ENCODE measurements at places on chromosomes 4 and X.

DNA sequence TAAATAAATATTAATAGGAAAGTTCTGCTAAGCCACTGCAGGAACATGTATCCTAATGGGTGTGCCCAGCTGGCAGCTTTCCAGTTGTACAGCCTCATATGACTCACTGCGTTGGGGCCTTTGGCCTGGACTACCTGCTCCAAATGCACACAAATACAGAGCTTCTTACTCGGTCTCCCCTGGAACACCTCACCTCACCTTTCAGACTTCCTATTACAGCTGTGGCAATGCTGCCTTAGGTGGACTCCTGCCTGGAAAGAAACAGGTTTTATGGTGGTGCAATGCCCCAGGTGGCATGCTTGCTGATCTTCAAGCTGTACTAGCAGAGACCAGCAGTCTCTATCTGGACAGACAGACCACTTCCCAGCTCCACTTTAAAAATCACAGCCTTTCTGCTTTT is 85.7 kb upstream of the EXOC1L start:
- no peak for DNase-seq

GRCh38 chr4:150779707-150780106 is 197.8 kb downstream of the MAB21L2 start:
- DNase-seq = no peak

DNA sequence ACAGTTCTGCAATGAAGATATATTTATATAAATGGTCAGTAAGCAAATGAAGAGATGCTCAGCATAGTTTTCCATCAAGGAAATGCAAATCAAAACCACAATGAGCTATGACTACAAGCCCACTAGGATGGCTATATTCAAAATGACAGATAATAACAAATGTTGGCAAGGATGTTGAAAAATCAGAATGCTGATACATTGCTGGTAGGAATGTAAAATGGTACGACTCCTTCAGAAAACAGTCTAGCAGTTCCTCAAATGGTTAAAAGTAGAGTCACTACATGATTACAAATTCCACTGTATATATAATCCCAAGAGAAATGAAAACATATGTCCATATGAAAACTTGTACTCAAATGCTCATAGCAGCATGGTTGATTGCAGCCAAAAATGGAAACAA is 425.0 kb upstream of the ATOH1 start:
- DNase-seq = no peak

DNA sequence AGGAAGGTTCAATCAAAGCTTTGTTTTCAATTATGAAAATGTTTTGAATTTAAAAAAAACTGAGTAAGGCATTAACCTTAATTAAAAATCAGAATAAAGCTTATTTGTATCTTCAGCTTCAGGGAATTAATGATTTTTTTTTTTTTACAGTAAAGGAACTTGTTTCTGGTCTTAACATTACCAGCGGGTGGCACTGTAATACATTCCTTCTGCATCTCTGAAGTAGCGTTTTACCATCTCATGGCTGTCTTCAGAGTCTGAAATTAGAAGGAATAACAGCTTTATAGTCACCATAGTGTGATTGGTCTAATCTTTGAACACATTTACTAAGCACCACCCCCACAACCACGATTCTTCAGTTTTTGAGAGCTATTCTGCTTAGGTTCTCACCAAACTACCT is 102.6 kb downstream of the IL1RAPL2 start:
- DNase-seq = no peak

DNA sequence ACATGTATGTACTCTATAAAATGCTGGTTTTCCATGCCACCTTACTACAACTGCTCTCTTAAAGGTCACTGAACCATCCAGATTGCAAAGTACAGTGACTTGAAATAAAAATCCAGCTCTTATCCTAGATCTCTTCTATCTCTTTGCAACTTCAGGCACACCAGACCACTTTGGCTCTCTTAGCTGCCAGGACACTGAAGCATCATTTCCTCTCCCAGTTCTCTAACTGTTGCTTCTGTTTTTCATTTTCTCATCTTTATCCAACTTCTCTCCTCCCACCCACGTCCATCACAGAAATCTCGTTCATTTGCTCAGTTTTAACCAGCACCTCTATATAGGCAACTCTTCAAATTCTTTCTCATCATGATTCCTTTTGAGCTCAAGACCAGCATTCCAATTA is 74.3 kb downstream of the METTL14 start:
- no peak for DNase-seq

DNA sequence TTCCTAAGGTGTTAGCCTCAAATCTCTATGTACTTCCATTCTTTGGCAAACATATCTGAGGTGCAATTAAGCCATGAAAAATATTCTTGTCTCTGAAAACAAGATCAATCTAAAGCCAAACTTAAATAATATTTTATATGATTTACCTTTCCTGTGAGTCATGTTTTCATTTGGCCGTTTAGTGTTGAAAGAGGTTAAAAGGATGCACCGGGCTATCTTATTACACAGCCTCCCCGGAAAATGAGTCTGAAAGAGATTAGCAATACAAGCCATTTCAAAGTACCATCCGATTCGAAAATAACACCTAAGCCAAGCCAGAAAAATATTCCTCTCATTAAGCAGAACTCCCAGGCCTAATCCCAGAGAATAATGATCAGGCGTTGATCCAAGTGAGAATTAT is 161.5 kb upstream of the EPHA5 start:
- DNase-seq = no peak

GRCh38 chrX:151977009-151977408 is 2.5 kb upstream of the GABRE start:
- no peak for DNase-seq

DNA sequence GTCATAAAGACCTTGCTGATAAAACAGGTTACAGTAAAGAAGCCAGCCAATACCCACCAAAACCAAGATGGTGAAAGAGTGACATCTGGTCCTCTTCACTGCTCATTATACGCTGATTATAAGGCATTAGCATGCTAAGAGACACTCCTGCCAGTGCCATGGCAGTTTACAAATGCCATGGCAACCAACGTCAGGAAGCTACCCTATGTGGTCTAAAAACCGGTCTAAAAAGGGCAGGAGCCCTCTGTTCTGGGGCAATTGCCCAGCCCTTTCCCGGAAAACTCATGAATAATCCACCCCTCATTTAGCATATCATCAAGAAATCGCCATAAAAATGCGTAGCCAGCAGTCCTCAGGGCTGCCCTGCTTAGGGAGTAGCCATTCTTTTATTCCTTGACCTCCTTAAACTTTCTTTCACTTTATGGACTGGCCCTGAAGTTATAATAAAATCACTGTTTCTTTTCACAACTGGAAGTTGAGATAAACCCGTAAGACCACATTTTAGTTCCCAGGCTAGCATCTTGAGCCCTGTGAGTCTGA is 260.5 kb upstream of the FAT1 start:
- no peak for DNase-seq

GRCh38 chr4:8544741-8545438 is 35.3 kb upstream of the GPR78 start:
- no peak for DNase-seq

DNA sequence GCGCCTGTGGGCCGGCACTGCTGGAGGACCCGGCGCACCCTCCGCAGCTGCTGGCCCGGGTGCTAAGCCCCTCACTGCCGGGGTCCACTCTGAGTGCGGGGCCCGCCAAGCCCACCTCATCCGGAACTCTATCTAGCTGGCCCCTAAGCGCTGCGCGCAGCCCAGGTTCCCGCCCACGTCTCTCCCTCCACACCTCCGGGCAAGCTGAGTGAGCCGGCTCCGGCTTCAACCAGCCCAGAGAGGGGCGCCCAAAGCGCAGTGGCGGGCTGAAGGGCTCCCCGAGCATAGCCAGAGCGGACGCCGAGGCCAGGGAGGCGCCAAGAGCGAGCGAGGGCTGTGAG is 75.2 kb downstream of the QDPR start:
- DNase-seq = no peak

DNA sequence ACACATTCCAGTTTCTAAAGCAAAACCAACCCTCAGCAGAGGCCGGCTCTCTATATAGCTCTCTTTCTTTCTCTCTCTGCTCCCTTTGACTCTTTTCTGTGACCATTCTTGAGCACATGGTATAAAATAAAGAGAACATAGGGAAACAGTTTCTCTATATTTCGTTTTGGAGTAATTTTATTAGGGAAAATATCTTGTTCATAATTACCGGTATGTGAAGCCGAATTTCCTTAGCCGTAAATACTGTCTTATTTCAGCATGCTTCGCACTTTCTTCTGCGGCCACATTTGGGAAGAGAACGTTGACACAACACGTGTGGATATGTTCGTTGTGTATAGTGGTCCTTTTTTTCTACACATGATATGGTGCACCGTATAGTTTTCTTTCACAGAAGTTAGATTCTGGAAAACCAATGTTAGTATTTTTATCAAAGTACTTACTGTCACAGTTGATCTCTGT is 4.9 kb upstream of the LEF1 start:
- no peak for DNase-seq

All from anterior cingulate cortex (tissue), 58 donors.